MG63 (cell line): ENCODE measurements at places on chromosomes 5 and 9. TPM values are rescaled to one million over a fixed set of nuclear protein-coding genes. Genes with fewer than 3 reads are reported as not detected.

Gene TMEM232
- total RNA-seq = 2.6 TPM in 1 of 2 replicates, not detected in the other

Gene ADAMTSL1
- total RNA-seq = 62.9 and 67.7 TPM in 2 replicates

Gene DMRT3
- not detected in 2 replicates for total RNA-seq

Gene MEIKIN
- total RNA-seq = not detected in 2 replicates

Gene PSAT1
- total RNA-seq = 182 and 230 TPM in 2 replicates

Gene SH3GL2
- total RNA-seq = not detected in 2 replicates

Gene C9orf50
- total RNA-seq = not detected in 2 replicates

Gene INSL4
- not detected in 2 replicates for total RNA-seq

Gene ANKRD31
- not detected in 2 replicates for total RNA-seq

Gene DND1
- 0.94 TPM in 1 of 2 replicates, not detected in the other for total RNA-seq

Gene INSL6
- not detected in 2 replicates for total RNA-seq

Gene ZNF454
- not detected in 2 replicates for total RNA-seq

Gene FAM78A
- total RNA-seq = 0.64 and 0.82 TPM in 2 replicates

Gene KCNIP1
- total RNA-seq = 0.43 and 7.9 TPM in 2 replicates

Gene PRUNE2
- 2.7 and 24.2 TPM in 2 replicates for total RNA-seq

Gene MAMDC4
- total RNA-seq = 0.44 and 0.63 TPM in 2 replicates

Gene IRX2
- total RNA-seq = 21.5 and 25.3 TPM in 2 replicates

Gene UAP1L1
- total RNA-seq = 8.2 and 12.2 TPM in 2 replicates

Gene NUTM2G
- not detected in 2 replicates for total RNA-seq

Gene PCDHA10
- total RNA-seq = not detected in 2 replicates

Gene PCDHB12
- 0.16 TPM in 1 of 2 replicates, not detected in the other for total RNA-seq

Gene RAD17
- total RNA-seq = 2.5 and 12.4 TPM in 2 replicates

Gene PLPP7
- 8.1 and 16.3 TPM in 2 replicates for total RNA-seq

Gene FBXO4
- total RNA-seq = 10.5 and 13.0 TPM in 2 replicates

Gene CDX1
- total RNA-seq = 0.07 TPM in 1 of 2 replicates, not detected in the other

Gene CAMK2A
- 0.56 TPM in 1 of 2 replicates, not detected in the other for total RNA-seq

Gene WHRN
- total RNA-seq = 1.9 and 2.1 TPM in 2 replicates
